Neural crest cell (in vitro differentiated cells): ENCODE measurements at places on chromosomes 13 and 19. TPM values are rescaled to one million over a fixed set of nuclear protein-coding genes. Genes with fewer than 3 reads are reported as not detected.

GRCh38 chr13:113225515-113225914 is 16.1 kb downstream of the CUL4A start:
- DNase-seq = no peak

- DNase-seq = no peak
Measured at GRCh38 chr19:19103167-19103566, 35.1 kb downstream of the TMEM161A start.

DNA sequence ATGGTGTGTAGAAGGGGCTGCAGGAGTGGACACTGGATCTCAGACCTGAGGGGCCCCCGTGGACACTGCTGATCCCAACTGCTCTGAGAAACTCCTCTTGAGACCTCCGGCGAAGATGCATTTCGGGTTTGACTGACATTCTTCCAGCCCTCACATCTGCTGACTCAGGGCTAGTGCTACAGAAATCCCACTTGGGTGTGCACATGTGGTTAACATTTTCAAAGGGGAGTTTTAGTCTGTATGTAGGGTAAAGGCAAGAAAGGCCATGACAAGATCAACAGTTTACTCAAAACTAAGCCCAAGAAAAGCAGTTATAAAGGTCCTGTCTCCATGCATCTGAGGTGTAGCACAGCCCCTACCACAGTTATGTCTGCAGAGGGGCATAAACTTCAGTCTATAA is 31.2 kb downstream of the DLEU7 start:
- no peak for DNase-seq

Gene HCST
- not detected in 2 replicates for total RNA-seq

DNA sequence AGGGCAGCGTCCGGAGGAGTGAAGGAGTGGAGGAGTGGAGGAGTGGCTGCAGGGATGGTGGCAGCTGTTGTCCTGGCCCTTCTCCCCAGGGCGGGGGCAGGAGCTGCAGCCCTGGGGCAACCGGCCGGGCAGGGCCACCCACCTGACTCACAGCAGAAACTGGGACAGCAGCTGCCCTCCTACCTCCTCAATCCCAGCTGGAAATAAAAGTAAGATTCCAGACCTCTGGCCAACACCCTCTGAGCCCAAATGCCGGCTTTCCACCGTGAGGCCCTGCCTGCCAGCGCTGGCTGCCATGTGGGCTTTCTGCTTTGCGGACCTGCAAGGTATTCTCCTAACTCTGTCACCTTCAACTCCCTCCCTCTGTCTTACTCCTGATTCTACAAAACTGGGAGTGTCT is 3.3 kb upstream of the CLPP start:
- DNase-seq = no peak
